H1 (cell line): ENCODE measurements at places on chromosomes 6 and 20.

DNA sequence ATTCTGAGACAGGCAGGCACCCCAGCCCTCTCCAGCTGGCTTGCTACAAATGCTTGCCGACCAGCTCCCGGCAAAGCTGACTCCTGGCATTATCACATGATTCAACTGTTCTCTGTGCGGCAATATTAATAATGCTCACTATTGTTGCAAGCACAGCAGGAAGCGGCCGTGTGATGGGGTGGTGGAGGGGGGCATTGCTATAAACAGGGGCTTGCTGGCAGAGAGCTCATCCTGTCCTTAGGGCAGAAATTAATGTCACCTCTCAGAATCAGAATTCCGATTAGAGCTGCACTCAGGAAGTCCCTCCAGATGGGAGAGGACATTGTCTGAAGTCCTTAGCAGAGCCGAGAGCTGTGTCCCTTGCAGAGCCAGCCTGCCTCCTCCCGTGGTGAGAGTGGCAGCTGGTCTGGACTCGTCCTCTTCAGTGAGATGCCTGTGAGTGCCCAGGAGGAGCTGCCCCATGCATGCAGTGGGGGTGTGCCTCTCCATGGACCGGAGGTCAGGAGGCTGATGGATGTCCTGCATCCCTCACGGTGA is 162.5 kb downstream of the CDH4 start:
- no peaks in the 10 kb centered on the region for H3K36me3 ChIP-seq
- H3K27ac ChIP-seq: no peak overlapping the region
- no peak for DNase-seq
- H3K27me3 ChIP-seq: 0 out of 2 replicates have a peak, but pooled peaks cover 2% of the 10 kb centered on the region
- H3K4me1 ChIP-seq: no peaks in the 10 kb centered on the region

GRCh38 chr20:48760403-48760983 is 67.3 kb downstream of the PREX1 start:
- no peak overlapping the region for H3K4me3 ChIP-seq
- H3K27me3 ChIP-seq: no peaks in the 10 kb centered on the region
- no peaks in the 10 kb centered on the region for H3K36me3 ChIP-seq

DNA sequence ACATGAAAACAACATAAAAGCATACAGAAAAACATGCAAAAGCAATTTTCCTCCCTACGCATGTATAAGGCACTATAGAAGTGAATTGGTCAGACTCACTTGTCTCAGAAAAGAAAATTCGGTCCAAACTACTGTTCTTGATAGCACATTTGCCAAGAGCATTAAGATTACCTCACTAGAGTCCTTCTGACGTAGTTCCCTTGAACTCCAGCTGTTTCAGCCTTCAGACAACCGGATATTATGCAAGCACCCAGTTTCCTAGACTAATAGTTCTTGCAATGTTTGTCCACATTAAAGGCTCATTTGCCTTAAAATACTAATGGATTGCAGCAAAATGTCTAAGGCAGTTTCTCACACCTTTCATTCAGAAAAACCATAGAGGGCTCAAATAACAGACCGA is 2.5 kb upstream of the CASS4 start:
- no peaks in the 10 kb centered on the region for H3K4me1 ChIP-seq
- DNase-seq: no peak
- H3K27me3 ChIP-seq: no peaks in the 10 kb centered on the region
- H3K27ac ChIP-seq: no peak overlapping the region

GRCh38 chr6:340991-341827 is 48.9 kb downstream of the DUSP22 start:
- H3K27ac ChIP-seq: no peak overlapping the region
- no peak overlapping the region for H3K4me3 ChIP-seq
- no peaks in the 10 kb centered on the region for H3K36me3 ChIP-seq
- no peaks in the 10 kb centered on the region for H3K4me1 ChIP-seq

GRCh38 chr6:155782320-155782731 is 326.7 kb upstream of the NOX3 start:
- no peak overlapping the region for H3K27ac ChIP-seq
- H3K27me3 ChIP-seq: no peaks in the 10 kb centered on the region
- no peaks in the 10 kb centered on the region for H3K36me3 ChIP-seq
- no peak overlapping the region for H3K4me3 ChIP-seq
- DNase-seq: no peak
- H3K4me1 ChIP-seq: no peaks in the 10 kb centered on the region

- no peaks in the 10 kb centered on the region for H3K36me3 ChIP-seq
- no peak for DNase-seq
- H3K27ac ChIP-seq: no peak overlapping the region
Observed at GRCh38 chr6:154139892-154140291, 100.9 kb downstream of the OPRM1 start.

DNA sequence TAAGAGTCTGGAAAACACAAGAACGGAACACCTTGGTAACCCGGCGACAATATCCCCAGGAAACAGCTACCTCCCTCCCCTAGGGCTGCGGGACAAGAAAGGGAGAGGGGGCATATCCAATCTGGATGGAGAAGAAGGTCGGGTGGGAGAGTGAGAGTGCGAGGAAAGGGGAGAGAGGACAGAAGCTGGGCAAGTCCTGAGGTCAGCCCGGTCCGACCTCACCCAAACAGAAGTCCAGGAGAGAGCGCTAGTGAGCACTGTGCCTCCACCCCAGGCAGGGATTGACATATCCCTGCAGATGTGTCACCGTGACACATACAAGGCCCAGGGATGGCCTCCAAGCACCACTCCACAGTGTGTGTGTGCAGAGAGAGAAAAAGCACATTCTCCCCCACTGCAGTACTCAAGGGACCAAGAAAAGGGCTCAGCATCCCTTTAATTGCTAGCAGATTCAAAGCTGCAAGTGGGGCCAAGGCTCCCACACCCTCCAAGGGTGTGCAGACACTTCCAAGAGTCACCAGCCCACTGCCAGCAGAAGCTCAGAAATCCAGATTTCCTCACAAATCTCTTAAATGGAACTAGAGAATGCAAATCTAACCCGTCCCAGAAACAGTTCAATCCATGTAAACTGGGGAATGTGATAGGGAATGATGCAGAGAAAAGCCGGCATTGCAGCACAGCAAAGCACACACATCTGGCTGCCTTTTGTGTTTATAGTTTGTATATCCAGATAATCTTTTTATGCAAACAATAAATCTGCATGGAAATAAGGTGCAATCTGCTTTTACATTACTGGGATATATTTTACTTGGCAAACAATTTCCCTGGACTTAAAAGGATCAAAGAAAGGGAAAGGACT is 3.1 kb downstream of the PXDC1 start:
- H3K4me3 ChIP-seq: no peak overlapping the region
- DNase-seq: no peak
- peaks cover 45% of the 10 kb centered on the region for H3K27me3 ChIP-seq
- no peaks in the 10 kb centered on the region for H3K36me3 ChIP-seq
- H3K4me1 ChIP-seq: no peaks in the 10 kb centered on the region
